ENCODE measurements at places on chromosomes 7 and 10. TPM values are rescaled to one million over a fixed set of nuclear protein-coding genes. Genes with fewer than 3 reads are reported as not detected.

DNA sequence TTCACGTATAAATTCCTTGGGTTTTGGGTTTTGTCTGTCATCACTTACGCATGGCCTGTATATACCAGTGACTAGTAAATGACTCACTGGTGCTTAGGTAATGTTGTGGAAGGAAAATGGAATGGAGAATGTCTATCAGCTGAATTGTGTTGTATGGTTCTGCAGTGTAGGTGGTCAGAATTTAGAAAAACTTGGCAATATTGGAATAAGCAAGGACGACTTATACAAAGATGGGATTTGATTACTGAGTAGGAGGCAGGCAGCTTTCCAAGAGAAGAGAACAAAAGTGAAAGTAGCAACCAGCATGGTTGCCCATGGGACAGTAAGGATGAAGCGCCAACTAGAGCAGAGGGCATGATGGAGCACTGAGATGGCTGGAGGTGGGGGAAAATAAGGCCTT, 168.6 kb upstream of the CSTF2T start:
- DNase-seq = no peak

GRCh38 chr7:151599401-151600227, 79.9 kb upstream of the RHEB start:
- DNase-seq = no peak

FXYD4 gene
- not detected for total RNA-seq

GRCh38 chr10:79292026-79292766, 55.1 kb upstream of the PPIF start:
- DNase-seq = no peak

NPC1L1 gene
- total RNA-seq = not detected
